Activated CD4-positive, alpha-beta T cell treated with anti-CD3 and anti-CD28 coated beads for 36 hours (primary cell): ENCODE measurements at places on chromosomes 11 and 22.

DNA sequence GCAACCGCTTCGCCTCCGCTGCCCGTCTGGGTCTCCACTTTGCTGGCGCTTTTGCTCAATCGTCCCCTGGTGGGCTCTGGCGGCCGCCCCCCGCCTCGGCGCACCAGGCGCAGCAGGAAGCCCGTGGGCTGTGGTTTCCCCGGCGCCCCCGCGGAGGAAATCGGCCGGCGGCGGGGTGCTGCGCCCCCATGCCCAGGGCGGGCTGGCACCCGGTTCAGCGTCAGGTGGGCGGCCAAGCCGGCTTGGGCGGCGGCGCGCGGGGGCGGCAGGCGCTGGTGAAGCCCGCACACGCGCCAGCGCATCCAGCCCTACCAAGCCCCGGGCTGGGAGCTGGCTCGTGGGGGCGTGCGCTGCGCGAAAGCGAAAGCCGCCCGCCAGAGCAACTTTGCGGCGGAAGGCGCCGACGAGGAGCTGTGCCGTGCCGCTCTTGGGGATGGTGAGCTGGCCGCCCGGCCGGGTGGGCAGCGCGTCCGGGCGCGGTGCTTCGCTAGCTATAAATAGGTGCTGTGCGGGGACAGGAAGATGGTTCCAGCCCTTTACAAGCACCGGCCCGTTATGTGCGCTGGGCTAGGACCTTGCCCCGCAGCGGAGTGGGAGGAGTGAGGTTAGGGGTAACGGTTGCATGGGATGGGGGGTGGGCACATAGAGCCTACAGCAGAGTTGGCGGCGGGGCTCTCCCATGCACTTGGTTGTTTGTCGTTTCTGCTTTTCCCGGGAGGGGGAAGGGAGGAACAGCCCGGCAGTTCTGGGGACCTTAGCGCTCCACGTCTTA, 25.0 kb upstream of the SUSD2 start:
- DNase-seq = peak; percentile 85

- peak; percentile 84 for DNase-seq
These were observed 21.5 kb upstream of the TXNRD2 start for GRCh38 chr22:19962909-19963806.

DNA sequence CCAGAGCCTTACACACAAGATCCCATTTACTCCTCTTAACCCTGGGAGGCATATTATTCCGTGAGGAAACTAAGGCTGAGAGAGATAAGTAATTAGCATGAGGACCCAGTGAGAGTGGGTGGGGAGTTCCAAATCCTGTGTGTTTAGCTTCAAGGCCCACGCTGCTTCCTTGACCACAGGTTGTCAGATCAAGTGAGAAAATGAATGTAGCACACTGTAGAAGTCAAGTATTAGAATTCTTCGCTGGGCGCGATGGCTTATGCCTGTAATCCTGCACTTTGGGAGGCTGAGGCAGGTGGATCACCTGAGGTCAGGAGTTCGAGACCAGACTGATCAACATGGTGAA, 3.8 kb downstream of the CYB561A3 start:
- no peak for DNase-seq

- DNase-seq = no peak
These were observed 14.4 kb downstream of the EMID1 start for GRCh38 chr22:29219881-29220670.

- no peak for DNase-seq
These were observed 1064.9 kb upstream of the TENM4 start for GRCh38 chr11:80505771-80506170.

DNA sequence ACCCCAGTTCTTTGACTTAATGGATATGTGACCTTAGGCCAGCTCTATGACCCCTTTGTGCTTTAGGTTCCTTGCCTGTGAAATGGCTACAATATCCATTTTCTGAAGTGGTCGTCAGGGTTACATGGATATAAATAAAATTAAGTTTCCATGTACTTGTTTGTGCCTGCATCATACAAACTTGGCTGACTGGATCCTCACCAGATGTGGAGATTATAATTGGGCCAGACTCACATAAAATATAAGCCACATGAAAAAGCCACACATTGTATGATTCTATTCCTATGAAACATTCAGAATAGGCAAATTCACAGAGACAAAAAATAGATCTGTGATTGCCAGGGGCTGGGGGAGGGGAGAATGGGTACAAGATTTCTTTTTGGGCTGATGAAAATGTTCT, 100.9 kb upstream of the USP47 start:
- DNase-seq = no peak

- DNase-seq = no peak
These were observed 230.1 kb downstream of the MIAT start for GRCh38 chr22:26887456-26887855.

DNA sequence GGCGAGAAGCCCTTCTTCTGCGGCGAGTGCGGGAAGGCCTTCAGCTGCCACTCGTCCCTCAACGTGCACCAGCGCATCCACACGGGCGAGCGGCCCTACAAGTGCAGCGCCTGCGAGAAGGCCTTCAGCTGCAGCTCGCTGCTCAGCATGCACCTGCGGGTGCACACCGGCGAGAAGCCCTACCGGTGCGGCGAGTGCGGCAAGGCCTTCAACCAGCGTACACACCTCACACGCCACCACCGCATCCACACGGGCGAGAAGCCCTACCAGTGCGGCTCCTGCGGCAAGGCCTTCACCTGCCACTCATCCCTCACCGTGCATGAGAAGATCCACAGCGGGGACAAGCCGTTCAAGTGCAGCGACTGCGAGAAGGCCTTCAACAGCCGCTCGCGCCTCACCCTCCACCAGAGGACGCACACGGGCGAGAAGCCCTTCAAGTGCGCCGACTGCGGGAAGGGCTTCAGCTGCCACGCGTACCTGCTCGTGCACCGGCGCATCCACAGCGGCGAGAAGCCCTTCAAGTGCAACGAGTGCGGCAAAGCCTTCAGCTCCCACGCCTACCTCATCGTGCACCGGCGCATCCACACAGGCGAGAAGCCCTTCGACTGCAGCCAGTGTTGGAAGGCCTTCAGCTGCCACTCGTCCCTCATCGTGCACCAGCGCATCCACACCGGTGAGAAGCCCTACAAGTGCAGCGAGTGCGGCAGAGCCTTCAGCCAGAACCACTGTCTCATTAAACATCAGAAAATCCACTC, 12.2 kb downstream of the ZNF74 start:
- DNase-seq = no peak

DNA sequence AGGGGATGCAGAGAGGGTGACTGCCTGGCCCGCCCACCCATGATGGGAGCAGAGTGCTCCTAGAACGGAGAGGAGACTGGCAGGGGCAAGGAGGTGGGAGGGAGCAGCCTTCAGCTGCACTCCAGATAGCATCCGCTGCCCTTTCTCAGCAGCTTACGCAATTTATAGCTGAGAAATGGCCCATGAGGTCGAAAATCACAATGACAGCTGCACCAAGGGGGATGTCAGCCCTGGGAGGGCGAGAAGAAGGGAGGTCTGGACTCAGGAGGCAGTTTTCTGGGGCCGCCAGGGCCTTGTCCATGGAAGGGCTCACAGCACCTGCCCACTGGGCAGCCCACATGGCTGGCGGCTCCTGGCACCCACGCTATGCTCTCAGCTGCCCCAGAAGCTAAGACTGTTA, 17.6 kb upstream of the MOB2 start:
- DNase-seq = no peak

GRCh38 chr22:37053310-37054055, 1.9 kb downstream of the KCTD17 start:
- no peak for DNase-seq

DNA sequence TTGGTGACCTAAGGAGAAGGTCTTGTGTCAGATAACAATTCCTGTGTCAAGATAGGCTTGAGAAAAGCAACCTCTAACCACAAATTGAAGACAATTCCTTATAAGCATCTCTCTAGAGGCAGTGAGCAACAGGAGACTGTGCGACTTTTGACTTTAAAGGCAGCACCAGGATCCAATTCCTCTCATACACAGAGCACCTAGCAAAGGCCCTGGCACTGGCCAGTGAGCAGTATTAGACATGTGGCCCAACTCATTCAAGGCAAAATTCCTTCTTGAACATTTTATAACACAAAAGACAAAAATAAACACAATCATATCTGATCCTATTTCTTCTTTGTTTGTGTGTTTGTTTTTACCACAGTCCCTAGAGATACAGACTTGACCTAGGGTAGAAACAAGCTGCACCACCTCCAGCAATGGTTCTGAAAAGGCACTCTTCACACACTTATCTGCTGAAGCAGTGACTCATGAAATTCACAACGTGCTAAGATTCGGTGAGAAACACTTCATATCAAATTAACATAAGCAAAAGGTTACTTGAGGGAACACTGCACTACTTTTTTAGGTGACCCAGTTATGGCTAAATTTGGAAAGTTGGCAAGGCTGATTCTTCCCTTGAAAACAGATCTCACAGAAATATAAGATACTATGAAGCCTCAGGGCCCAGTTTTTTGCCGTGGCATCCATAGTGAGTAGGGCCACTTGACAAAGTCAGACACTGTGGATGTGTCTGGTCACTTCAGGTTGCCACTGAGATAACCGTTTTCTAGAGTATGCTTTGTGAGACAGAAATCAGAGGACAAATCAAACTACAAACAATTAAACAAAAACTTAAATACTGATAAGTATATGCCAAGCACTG, 1018.9 kb downstream of the DLG2 start:
- DNase-seq = no peak

- peak; percentile 1 for DNase-seq
These were observed 14.1 kb upstream of the ADORA2A start for GRCh38 chr22:24413271-24413670.

GRCh38 chr11:65642014-65642671, 4.2 kb downstream of the SIPA1 start:
- peak; percentile 56 for DNase-seq

- no peak for DNase-seq
These were observed 18.6 kb downstream of the PICALM start for GRCh38 chr11:86050196-86050709.

DNA sequence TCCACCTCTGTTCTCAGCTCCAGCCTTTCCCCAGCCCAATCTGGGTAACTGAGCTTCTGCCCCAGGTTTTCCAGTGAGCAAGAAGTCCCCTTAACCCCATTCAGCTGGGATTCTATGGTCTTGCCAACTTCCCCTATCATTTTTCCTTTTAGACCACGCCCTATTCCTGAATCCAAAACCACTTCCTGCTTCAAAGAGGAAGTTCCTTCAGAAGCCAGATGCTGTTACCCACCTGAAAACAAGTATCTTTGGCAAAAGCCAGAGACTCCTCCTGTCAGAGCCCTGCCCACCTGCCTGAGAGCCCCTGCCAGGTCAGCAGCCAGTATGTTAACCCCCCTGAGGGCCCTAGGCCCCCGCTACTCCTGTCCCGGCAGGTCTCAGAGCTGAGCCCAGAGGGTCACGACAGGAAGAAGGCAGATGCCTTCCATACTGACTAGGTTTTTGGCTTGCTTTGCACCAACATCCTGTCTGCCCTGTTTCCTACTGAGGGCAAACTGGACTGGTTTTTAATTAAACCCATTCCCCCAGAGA, 20.3 kb upstream of the MICAL2 start:
- DNase-seq = no peak

GRCh38 chr11:125412177-125412496, 83.9 kb downstream of the FEZ1 start:
- no peak for DNase-seq

DNA sequence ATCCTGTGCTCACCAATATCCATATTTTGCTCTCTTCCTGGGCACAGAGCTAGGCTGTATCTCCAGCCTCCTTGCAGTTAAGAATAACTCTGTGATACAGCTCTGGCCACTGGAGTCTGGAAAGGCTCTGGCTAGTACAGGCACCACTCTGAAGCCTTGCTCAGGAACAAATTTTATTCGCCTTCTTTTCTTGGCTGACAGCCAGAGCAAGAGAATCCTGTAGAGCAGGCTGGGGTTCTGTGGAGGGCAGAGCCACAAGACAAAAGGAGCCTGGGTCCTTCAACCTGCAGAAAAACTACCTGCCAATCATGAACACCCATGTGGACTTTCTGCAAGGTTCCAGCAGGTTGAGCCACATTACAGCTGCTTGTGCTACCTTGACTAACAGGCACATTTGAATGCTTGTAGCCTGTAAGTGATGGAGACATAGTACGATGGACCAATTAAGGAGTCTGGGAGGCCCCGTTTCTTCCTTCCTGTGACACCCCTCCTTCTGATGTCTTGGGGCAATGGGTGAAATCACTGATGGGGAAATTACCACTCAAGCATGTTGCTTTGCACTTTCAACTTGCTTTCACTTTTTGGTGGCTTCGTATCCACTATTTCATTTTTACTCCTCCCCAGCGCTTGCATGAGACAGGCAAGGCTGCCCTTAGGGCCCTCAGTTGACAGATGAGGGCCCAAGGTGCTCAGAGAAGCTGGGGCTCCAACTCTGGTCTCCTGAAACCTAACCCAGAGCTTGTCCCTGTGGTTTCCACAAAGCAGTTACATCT, 267.2 kb upstream of the SYN3 start:
- DNase-seq = no peak

- DNase-seq = no peak
These were observed 4.0 kb downstream of the OR4X2 start for GRCh38 chr11:48248902-48249301.

DNA sequence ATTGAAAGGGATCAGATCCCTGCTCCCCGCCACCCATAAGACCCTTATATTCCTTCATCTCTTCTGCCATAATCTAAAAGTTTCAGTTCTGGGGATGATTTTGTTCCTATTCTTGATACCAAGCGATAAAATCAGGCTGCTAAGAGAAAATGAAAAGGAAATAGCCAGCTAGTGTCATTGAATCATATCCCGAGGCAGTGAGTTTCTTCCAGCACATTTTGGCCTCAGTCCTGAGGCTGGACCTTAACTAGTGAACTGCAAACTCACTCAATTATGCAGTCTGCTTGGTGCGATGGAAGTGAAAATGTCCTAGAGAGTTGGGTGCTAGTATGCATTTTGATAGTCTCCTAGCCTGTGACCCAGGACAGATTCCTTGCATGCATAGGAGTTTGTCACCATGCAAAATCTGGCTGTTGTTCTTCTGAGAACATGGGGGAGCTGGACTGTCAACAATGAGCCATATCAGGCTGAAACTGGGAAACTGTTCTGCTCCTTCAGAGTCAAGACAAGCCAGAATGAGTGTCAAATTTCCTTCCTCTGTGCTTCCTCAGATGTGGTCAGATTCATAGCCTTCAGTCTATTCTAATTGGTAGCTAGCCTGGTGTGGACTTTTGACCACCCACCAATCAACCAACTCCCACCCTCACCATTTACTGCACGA, 102.9 kb downstream of the CCDC81 start:
- no peak for DNase-seq

GRCh38 chr11:123386796-123387510, 43.1 kb upstream of the GRAMD1B start:
- DNase-seq = no peak

DNA sequence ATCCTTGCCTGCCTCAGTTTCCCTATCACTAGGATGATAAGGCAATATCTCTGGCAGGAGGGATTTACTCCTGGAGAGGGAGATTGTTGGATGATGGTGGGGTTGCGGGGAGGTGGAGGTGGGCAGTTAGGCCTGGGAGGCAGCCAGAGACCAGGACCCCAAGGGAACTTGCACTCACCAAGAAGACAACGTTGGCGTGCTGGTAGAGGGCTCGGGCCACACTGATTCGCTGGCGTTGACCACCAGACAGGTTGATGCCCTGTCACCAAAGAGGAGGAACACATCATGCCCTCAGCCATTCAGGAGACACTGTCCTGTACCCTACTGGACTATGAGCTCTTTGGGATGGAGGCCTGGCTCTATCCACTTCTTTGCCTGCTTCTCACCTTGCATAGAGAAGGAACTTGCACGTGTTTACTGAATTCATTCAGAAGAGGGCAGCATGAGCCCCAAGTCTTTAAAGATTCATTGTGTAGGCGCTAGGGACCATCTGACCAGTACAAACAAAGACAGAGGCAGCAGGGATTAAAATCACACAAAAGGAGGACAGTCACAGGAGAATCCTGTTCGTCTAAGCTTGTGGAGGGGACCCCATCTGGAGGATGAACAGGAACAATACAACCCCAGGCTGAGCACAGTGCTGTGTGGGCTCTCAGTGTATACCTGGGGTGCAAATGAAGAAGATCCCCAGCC, 24.2 kb upstream of the KCNJ11 start:
- DNase-seq = no peak
